ENCODE measurements at places on chromosomes 3 and 15.

DNA sequence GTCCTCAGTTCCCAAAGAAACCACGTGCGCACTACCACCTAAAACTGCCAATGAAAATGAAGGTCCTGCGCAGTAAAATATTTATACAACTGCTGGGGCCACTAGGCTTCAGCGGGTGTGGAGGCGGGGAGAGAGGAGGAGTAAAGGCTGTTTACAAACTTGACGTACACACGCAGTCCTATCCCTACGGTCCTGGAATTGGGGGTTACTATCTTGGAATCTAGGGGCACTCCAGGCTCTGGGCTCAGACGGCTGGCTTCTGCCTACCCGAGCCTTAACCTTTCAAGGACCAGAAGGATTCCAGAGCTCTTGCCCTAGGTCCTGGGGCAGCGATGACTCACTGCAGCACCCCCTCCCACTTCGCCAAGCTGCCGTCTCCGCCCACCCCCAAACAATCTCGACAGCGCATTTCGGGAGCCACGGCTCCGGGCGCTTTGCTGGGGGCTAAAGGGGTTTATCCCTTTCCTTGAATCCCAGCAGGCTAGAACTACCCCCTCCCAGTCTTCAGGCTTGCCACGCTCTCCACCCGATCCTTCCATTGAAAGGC lies 3.0 kb downstream of the ADAMTS9 start:
- DNase-seq = no peak

GRCh38 chr3:98986073-98986472 lies 84.6 kb upstream of the DCBLD2 start:
- peak; percentile 79 for DNase-seq

DNA sequence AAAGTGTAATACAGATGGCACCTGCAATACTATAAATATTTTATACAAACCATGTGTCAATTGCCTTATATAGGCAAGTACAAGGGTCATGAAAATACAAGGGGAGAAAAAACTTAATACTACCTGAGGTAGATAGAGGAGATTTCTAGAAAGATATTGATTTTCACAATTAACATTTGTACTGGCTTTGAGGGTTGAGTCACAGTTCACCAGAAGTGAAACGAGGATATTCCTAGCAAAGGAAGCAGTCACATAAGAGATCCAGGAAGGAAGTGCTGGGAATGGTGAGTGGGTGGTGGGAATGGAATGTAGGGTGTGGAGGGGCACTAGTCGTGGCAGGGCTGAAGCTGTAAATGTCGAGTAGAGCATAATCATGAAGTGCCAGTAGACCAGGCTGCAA lies 108.7 kb downstream of the P2RY1 start:
- DNase-seq = no peak

- no peak for DNase-seq
Observed at GRCh38 chr3:125644036-125645005, 49.0 kb upstream of the OSBPL11 start.

GRCh38 chr3:144626835-144627234 lies 655.2 kb downstream of the DIPK2A start:
- DNase-seq = no peak

DNA sequence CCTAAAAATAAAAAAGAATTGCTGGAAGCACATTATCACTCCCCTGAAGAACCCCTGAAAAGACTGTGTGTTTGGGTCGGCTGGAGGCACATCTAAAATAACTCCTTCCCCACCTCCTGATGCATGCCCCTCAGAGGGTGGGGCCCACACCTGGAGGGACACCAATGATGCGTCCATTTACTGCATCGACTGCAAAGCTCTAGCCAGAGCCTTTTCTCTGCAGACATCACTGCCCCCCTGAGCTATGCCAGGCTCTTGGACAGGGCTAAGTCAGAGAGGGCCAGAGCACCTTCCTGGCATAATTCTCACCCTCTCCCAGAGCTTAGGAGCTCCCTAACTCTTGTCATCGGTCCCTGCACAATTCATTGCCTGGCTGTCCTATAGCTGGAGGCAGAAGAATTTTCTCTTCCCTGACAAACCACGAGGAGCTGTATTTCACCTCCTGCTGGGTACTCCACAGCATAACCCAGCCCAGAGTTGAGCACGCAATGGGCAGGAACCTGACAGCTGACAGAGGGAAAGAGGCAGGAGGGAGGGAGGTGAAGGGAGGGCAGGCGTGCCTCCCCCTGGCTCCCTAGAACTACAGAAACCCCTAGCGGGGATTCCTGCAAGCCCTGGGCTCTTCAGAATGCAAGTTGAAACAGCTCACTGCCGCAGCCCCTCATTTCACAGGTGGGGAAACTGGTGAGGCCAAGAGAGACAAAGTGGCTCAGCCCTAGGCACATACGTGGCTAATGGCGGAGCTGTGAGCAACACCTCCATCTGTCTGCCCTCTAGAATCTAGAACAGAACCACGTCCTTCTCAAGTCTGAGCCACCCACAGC lies 46.6 kb downstream of the XXYLT1 start:
- DNase-seq = no peak

DNA sequence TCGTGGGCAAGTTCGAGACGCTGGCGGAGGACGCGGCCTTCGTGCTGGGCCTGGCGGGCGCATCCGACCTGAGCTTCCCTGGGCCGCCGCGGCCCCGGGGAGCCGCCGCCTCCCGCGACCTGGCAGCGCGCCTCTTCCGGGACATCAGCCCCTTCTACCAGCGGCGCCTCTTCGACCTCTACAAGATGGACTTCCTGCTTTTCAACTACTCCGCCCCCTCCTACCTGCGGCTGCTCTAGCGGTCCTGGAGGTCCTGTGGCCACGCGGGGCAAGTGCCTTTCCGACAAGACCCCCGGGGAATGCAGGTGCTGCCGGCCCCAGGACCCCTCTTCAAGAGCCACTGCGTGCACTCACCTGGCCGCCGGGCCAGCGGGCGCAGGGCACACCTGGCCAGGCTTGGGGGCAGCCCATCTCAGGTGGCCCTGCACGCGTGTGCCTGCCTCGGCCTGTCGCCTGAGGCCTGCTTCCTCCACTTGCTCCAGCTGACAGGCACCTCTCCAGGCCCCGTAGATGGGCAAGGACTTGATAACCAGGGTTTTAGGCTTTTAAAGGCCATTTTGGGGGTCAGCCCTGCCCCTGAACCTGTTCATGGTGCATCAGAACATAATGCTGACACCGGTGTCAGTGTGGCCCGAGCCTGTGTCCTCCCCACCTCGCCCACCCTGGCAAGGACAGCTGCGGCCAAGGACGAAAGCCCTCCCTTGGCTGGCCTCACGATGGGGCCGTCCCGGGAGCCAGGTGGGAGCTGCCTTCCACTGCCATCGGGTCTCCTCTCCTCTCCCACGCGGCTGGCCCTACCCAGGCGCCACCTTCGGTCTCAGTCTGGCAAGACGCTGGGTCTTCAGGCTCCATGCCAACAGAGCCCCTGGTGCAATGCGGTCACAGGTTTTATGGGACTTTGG lies 16.1 kb downstream of the C3orf22 start:
- no peak for DNase-seq

DNA sequence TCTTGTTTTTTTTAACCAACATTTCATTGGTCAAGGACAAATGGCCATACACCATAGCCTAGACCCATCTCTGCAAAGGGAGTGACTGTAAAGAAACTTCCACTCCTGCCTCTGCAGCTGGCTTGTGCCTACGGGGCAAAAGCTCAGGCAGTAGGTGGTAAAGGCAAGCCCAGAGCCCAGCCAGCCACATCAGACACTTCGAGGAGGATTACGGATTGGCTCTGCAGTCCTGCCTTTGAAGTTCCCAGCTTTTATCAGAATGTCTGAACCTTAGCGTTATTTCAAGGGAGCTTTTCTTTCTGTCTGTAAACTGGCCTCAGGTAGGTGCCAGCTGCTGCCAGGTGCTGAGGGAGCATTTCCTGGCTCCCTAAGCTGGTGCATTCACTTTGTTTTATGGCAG lies 15.6 kb downstream of the ZNF710 start:
- no peak for DNase-seq

GRCh38 chr3:67362686-67363085 lies 291.7 kb downstream of the SUCLG2 start:
- no peak for DNase-seq

- DNase-seq = no peak
Observed at GRCh38 chr3:16608816-16609215, 3.6 kb upstream of the DAZL start.

DNA sequence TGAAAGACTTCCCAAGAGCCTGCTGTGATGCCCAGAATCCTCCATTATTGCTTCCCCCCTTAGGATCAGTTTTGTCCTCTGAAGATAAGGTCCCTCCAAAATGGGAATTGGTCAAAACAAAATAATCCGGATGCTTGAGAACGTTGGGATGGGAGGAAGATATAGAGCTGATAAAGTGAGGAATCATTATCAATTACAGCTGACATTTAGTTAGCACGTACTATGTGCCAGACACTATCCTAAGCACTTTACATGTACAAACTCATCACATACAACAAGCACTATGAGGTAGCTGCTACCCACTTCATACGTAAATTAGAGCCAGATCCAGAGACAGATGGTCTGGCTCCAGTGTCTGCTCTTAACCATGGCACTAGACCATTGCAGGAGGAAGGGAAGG lies 6.6 kb upstream of the RPP25 start:
- DNase-seq = no peak

GRCh38 chr3:81500039-81500438 lies 261.4 kb downstream of the GBE1 start:
- DNase-seq = no peak

- no peak for DNase-seq
Observed at GRCh38 chr3:58521917-58522631, 14.9 kb downstream of the ACOX2 start.

GRCh38 chr3:45176912-45177311 lies 30.7 kb upstream of the CDCP1 start:
- DNase-seq = no peak

DNA sequence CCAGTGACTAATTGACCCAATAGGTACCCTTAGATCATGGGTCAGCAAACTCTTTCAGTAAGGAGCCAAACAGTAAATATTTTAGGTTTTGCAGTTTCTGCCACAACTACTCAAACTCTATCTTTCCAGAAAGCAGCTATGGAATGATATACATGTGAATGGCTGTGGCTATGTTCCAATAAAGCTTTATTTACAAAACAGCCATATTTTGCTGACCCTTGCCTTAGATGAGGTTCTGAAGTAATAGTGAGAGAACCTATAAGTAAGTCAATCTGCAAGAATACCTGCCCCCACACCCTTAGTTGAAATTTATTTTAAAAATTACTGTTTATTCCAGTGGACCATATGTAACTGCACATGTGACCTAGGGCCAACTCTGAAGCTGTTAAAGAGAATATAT lies 134.0 kb downstream of the CMSS1 start:
- no peak for DNase-seq

DNA sequence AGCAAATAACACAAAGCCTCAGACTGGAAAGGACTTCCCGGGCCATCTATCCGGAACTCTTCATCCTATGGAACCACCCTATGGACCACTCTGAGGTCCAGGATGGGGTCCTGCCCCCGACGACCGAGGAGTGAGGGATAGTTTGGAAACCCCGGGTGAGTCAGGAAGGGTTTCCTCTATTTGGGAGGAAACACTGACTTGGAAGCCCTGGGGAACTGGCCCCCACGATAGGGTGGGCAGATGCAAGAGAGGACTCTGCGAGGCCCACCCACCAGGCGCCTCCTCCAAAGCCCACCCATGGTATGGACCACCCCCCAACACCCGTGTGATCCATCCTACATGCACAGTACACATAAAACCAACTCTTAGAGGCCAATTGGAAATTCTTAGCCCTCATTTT lies 69.4 kb downstream of the CPN2 start:
- DNase-seq = no peak

DNA sequence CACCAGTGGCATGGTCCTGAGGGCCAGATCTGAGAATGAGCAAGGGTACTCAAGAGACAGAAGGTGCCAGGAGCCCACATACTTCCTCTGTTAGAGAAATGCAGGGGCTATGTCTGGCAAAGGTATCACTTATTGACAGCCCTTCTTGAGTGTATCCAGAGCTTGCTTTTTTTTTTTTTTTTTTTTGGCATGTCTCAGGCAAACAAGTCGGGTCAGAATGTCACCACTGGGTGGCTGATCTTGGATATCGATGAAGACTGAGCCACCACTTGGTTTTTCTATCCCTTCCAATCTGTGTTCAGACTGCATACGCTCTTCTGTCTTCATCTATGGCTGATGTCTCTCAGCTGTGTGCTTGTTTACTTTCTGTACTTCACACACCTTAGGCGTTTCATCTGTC lies 363.4 kb upstream of the C2CD4B start:
- no peak for DNase-seq

DNA sequence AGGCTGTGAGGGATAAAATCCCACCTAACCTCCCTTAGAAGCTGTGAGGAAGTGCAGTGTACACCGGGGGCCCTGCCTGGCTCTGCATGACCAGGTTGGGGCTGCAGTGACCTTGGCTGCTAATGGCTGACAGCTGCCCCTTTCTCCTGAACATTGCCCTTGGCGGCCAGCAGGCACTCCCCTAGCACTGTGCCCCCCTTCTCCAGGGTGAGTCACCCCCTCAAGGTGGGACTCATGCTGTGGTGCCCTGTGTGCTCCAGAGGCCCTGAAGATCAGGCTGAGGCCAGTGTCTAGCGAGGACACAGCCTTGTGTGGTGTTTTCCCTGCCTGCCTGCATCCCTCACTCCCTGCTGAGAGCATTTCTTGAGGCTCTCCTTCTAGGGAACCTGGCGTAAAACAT lies 21.0 kb upstream of the FGD5 start:
- DNase-seq = no peak

DNA sequence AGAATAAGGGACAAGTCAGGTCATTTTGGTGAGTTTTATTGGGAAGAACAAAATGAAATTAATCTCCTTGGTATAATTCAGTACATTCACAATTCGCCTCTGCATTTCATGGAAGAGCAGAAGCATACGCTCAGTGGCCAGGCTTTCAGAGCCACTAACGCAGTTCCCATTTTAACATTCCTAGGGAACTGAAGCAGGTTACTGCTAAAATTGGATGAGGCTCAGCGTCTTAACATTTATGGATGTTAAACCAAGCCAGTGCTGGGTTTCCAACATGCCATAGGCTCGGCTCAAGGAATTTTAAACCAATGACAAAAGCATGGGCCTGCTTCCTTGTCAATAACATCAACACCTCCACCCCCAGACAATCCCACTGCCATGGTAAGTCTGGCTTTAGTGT lies 172.7 kb upstream of the PRICKLE2 start:
- DNase-seq = no peak

- peak; percentile 28 for DNase-seq
Observed at GRCh38 chr3:56783644-56784447, 17.9 kb downstream of the ARHGEF3 start.

GRCh38 chr15:70680817-70681216 lies 82.5 kb downstream of the UACA start:
- DNase-seq = no peak

Data from AG04449 (cell line).